ENCODE measurements at places on chromosomes 3 and 15.

- no peak for DNase-seq
These were observed 2.6 kb upstream of the PLA2G4B start for GRCh38 chr15:41836073-41836472.

- no peak for DNase-seq
These were observed 611.2 kb upstream of the ARPP21 start for GRCh38 chr3:35028157-35028556.

DNA sequence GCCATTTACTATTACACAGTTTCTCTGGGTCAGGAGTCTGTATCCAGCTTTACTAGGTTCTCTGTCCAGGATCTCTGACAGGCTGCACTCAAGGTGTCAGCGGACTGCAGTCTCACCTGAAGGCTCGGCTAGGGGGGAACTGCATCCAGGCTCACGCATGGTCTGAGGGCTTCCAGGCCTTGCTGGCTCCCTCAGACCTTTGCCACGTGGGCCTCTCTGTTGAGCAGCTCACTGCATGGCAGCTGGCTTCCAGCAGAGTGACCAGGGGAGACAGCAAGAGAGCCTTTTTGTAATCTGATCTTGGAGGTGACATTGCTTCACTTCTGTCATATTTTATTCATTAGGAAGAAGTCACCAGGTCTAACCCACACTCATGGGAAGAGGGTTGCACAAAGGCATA lies 152.3 kb downstream of the CACNA2D3 start:
- no peak for DNase-seq

- DNase-seq = no peak
These were observed 27.3 kb downstream of the MYO1E start for GRCh38 chr15:59345326-59345725.

DNA sequence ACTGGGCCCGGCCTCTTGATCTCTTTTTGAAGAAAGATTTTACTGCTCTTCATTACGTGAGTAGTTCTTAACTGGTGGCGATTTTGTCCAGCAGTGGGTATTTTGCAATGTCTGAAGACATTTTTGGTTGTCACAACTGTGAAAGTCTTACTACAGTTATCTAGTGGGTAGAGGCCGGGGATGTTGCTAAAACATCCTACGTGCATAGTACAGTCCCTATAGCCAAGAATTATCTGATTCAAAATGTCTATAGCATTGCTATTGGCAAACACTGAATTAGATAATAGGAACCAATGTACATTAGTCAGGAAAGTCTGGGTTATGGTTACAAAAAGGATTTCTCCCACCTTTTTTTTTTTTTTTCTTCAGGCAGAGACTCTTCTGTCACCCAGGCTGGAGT lies 38.1 kb downstream of the FOXL2 start:
- no peak for DNase-seq

- DNase-seq = no peak
These were observed 113.9 kb downstream of the OXNAD1 start for GRCh38 chr3:16378920-16379319.

DNA sequence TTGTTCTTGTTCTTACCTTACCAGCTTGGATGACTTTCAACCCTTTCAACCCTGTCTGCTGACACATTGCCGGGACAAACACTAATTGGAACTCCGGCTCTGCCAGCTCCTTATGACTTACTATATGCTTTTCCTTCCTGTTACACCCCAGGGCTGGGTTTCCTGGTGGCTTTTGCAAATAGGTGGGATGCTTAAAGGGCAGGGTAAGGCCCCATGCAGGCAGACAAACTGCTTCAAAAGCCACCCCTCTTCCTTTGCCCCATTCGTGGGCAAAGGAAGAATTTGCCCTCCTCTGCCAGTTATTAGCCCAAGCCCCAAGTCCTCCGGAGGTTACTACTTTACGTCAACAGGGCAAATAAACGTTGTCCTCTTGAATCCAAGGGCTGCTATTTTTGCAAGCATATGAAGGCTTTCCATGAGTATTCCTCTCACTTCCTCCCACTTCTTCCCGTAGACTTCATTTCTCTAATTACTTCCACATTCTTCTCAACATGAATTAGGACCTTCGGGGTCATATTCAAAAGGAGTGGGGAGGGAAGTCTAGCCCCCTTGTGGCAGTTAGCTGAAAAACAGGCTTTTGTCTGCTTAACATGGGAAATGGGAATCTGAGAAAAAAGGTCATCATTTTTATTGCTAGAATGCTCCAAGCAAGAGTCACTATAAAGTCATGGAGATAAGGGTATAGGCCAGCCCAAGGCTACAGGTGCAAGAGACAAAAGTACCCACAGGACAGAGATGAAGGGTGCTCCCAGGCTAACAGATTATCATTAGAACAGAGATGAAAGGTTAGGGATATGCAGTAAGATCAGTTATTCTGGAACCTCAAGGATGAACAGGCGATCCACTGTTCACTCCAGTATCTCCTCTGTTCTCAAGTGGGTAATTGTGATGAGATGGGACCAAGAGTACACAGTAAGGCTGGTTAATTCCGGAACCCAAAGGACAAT lies 56.3 kb upstream of the FSTL1 start:
- no peak for DNase-seq

DNA sequence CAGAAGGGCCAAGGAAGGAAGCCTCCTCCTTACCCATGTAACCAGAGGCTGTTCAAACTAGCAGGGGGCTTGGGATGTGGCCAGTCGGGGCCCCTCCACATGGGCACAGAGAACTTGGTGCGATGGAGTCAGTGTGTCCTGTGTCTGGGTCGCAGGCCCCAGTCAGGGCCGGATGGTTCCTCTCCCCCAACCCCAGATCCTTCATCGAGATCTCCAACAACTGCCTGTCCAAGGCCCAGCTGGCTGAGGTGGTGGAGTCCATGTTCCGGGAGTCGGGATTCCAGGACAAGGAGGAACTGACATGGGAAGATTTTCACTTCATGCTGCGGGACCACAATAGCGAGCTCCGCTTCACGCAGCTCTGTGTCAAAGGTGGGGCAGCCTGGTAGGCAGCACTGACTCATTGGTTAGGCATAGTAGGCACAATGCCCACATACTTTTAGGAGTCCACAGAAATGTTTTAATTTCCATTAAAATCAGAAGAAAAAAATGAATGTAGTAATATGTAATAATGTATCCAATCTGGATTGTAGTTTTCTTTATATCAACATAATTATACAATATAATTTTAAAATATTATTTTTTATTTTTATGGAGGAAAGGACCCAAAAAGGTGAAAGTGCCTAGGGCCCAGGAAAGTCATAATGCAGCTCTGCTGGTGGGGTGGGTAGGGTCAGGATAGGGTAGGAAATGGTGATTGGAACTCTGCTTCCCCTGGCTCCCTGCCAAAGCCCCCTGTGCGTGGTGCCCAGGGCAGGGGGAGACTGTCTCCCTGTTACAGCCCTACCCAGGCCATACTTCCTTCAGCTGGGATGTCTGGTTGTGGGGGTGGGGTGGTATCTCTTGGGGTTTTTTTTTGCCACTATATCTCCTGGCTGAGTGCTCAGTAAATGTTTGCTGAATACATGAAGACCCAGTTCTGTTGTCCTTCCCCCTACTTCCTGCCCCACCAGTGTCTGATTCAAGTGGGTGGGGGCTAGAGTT lies 18.6 kb downstream of the DUOX1 start:
- DNase-seq = no peak

DNA sequence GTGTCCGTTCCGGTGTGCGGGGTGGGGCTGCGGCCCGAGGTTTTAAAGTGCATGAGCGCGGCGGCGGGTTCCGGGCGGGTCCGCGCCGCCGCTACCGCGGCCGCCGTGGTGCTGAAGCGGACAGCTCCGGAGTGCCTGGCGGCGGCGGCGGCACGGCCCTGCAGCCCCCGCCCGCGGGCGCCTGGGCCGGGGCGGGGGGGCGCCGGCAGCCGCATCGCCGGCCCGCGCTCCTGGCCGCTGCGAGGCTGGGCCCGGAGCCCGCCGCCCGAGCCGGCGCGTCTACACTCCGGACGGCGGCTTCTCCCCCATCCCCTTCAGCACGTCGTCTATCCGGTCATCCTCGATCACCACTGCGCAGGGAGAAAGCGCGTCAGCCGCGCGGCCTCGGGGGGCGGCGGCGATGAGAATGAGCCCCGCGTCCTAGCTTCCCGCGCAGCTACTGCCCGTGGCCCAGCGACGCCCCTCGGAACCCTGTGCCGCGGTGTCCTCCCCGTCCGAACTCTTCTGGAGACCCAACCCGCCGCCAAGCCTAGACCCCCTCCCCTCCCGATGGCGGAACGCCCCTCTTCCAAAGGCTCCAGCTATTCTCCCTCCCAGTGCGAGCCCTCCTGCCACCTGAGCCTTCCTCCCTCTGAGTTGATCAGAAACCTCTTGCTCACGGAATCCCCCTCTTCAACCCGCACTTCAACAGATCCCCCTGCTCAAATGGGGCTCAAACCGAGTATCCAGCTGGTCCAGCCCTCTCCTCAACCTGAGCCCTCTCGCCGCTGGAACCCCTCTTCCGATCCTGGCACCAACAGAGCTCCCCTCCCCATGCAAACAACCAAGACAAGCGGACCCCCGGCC lies 1.3 kb downstream of the CAMK2N2 start:
- DNase-seq = peak; percentile 30

- no peak for DNase-seq
These were observed 100.0 kb upstream of the IGF1R start for GRCh38 chr15:98548139-98548971.

DNA sequence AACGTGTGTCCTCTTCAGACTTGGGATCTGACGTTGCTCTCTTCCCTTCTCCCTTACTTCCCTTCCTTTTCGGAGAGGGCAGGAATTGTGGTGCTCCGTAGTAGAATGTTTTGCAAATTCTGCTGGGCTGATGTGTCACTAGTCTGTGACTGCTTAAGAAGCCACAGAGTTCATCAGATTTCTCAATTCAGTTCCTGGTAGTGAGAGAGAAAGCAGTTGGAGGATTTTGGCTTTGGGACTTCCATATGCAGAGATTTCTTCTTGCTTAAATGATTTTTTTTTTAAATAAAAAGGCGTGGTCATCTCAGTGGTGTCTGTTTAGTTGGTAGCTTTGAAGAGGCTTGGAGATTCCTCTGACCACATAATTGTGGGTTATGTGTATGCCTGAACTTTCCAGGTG lies 10.1 kb downstream of the CEMIP start:
- DNase-seq = no peak

GRCh38 chr3:8560366-8561007 lies 58.9 kb downstream of the LMCD1 start:
- DNase-seq = no peak

DNA sequence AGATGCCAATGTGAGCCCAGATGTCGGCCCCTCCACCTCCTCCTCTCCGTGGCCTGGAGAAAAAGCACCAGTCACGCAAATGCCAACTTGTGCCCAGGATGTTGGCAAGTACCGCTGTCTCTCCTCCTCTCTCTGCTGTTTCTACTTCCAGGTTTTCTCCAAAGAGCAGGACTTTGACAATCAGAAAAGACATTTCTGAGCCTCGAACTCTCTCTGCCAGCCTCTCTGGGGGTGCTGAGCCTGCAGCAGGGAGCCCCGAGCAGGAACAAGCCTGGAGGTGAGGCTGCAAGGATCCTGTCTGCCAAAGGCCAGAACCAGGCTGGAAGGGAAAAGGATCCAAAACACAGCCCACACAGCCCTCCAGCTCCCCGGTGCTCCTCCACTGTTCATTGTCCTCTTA lies 89.7 kb downstream of the SEC22A start:
- DNase-seq = no peak

DNA sequence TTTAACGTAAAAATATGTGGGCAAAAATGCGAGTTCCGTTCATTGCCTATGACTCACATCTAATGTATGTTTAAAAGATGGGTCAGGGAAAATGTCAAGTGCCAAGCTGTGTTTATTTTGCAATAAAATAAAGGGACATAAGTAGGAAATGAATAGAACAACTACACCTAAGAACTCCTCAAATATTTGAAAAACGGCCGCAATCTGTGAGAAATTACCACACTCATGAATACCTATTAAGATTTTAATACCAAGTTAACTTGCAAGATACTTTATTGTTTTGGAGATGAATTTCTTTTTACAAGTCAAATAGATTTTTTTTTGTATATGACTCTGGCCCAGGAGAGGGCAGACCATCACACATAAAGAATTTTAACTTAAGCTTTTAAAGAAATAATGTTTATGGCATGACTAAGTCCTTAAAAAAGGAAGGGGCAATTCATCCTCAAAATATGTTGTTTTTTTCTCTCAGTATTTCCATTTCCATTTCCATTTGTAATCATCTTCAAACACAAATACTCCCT lies 152.7 kb downstream of the SUCNR1 start:
- no peak for DNase-seq

GRCh38 chr15:44479343-44479742 lies 51.9 kb downstream of the CTDSPL2 start:
- DNase-seq = no peak

- no peak for DNase-seq
These were observed 33.8 kb downstream of the RIOX2 start for GRCh38 chr3:97938444-97938843.
